T-helper 22 cell (primary cell): ENCODE measurements at places on chromosomes 16 and 17.

DNA sequence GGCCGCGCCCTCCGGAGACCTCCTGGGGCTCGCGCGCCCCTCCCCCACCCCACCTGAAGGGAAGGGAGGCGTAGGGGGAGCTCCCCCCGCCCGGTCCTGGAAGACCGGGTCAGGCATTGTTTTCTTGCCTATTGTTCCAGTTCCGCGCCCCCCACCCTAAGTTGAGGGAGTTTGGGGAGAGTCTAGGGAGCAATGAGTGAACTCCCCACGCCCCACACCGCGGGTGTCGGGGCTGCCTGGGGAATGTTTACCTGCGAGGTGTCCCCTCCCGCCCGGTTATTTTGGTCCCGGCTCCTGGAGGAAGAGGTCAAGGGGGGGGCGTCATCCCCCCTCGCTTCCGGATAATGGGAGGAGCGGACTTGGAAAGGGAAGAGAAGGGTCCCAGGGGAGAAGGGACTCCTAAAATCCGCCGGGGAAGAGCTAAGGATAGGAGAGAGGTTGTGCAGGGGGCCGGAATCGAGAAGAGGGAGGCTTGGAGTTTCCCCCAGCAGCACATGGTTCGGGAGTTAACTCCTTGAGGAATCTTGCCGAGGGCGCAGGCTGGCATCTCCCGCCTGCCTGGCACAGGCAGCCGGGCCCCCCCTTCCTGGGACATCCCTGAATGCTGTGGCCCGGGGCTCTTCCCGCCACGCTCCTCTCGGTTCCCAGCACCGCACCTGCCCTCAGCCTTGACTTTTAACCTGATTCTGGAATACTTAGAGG is 881 bp downstream of the MLLT6 start:
- DNase-seq, result no peak

DNA sequence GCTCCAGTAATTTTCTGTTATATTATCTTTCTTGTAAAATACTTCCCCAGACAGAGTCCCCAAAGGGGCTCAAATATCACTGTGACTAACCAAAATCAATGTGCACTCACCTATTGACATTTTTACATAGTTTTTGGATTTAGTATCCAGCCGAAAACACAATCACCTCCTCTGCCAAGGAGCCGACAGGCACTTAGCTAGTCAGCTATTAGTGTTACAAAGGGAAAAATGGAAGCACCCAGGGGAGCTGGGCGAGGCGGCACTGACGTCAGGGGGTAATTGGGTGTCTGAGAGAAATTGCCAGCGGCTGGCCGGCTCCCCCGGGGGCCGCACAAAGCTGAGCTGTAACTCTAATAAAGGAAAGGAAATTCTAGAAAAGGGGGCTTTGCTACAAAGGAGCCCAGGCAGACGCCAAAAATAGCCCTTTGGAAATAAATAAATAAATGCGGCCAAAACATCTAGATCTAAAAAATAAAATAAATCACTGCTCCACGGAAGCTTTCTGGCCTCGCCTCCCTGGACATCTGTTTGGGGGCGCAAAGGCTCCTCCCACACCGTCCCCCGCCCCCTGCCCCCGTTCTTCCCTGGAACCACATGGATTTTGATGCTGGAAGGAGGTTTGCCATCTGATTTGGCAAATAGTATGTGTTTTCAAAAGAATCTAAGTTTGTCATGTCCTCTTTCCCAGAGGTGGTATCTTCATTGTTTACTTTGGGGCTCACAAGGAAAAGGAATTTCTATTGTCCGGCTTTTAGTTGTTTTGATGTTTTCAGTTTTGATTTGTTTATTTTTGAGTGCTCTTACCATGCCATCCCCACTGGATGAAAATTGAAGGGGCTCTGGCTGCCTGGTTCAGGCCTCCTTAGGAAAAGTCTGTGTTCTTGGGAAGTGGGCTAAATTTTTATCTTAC is 156.7 kb downstream of the ZNF423 start:
- no peak for DNase-seq

DNA sequence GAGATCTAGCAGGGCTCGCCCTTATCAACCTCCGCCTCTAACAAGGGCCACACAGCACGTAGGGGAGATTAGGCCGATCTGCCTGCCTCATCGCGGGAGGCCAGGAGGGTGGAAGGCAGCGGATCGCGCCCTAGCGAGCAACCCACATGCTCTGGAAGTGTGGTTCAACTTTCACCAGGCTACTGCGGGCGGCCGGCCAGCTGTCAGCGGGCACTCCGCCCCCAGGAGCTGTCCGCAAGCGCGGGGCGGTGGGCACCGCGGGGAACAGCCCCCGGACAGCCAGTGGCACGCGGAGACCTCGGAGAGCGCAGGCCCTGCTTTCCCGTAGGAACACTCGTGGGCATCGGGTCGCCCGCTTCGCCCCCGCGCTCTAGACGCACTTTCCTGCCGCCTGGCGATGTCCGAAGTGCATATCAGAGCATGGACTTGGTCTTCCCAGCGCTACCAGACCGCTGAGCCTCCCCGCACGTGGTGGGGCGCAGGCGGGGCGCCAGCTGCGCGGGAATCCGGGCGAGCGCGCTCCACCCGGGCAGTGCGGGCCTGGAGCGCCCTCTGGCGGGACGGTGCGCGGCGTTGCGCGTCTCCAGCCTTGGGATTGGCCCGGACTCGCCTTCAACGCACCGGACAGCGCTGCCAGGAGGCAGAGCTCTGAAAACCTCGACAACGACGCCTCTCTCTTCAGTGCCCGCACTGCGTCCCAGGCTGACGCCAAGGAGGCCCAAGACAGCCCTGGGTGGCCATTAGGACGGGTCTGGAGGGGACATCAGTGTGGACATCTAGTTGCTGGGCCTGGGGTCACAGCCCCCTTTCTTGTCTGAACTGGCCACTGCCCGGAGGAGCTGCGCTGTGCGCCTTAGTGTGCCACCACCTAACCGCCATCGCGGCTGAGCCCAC is 3.6 kb upstream of the ZNHIT3 start:
- DNase-seq, result peak; percentile 47

- no peak for DNase-seq
Measured at GRCh38 chr17:57242148-57242547, 14.2 kb upstream of the MSI2 start.

DNA sequence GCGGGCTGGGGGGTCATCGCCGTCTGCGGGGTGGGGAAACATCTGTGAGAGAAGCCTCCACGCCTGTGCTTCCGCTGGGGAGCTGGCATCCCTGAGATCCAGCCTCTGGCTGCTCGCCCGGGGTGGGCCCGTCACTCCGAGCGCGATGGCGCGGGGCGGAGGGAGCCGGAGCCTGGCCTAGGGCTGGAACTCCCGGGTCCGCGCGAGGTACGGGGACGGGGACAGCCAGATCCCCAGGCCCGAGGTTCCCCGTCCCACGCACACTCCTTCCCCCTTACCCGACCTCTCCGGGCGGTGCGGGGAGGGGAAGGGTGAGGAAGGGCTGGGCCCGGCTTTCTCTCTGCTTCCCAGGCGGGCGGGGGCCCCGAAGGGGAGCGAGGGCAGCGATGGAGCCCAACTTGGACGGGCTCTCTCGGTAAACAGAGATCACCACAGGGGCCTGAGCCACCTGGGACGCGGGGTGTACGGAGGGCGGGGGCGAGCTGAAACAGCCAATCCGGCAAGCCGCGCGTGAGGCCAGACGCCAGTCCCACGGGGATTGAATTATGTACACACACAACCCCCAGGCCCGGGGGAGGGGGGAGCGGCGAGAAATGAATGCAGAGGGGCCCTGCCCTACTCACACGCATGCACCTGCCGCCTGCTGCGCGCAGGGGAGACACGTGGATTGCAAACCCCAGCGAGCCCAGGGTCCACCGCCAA is at the start of gene SLC16A11:
Gene SLC16A11 (minus strand): TSS at position 596 of the 702 bp plus-strand sequence. CDS start 579 bp downstream, at position 17.
- no peak for DNase-seq
